ENCODE measurements at places on chromosomes 3 and 15.

DNA sequence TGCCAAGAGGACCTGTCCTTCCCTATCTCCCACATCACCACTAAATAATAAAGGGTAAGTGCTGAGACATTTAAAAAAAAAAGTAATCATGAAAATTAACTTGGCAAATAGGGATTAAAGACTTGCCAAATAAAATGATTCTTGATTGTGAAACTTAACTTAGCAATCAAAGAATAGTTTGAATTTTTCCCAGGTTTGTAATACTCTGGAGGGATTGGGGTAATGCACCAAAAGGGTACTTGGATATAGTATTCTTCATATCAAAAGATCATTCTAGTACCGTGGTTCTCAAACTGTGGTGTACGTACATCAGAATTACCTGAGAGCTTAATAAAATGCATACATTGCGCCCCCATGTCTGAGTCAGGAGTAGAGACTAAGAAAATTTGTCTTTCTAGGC lies 28.5 kb downstream of the CALML4 start:
- DNase-seq: no peak

DNA sequence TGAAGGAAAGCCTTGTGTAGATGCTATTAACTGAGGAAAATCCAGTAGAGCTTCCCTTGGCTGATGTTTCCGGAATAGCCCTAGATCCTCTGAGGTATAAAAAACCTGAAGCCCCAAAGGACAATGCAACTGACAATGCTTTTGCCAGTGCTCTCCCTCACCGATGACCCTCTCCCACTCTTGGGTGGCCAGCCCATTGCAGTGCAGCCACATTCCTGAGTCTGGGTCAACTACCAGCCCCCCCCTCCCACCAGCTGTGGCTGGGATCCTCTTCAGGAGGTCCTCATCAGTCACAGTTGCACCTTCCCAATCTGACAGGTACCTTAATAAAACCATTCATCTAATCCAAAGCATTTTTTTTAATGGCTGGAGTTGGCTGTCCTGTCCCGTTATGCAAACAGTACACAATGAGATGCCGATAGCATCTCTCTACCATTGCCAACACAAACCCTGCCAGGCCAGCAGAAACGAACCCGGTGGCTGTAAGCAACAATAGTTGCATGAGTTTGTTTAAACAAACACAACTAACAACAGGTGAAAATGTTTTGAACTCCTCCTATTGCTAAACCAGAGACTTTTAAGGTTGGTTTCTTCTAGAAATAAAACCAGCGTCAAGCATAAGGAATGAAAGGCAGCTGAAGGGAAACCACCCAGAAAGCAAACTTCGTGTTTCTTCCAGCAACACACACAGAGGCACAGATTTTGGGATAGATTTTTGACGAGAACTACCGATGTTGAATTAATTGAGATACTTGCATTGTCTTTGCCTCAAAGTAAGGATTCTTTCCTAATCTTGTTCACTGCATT lies 128.3 kb upstream of the ARHGEF3 start:
- no peak for DNase-seq

DNA sequence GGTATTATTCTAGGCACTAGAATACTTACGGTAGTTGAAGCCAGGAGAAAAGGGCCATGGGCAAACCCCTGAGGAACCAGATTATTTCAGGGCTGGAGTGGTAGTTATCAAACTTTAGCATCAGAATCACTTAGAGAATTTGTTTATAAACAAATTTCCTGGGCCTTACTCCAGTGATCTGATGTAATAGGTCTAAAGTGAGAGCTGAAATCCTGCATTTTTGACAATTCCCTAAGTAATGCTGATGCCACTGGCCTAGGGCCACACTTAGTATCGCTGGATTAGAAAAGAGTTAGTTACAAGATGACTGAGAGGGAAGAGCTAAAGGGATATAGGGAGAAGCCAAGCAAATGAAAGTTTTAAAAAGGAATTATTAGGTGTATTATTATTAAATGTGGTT lies 412.5 kb upstream of the THRB start:
- DNase-seq: no peak

GRCh38 chr3:8220291-8220690 lies 281.3 kb upstream of the LMCD1 start:
- DNase-seq: no peak

- no peak for DNase-seq
Measured at GRCh38 chr15:57732526-57733331, 26.2 kb downstream of the POLR2M start.

DNA sequence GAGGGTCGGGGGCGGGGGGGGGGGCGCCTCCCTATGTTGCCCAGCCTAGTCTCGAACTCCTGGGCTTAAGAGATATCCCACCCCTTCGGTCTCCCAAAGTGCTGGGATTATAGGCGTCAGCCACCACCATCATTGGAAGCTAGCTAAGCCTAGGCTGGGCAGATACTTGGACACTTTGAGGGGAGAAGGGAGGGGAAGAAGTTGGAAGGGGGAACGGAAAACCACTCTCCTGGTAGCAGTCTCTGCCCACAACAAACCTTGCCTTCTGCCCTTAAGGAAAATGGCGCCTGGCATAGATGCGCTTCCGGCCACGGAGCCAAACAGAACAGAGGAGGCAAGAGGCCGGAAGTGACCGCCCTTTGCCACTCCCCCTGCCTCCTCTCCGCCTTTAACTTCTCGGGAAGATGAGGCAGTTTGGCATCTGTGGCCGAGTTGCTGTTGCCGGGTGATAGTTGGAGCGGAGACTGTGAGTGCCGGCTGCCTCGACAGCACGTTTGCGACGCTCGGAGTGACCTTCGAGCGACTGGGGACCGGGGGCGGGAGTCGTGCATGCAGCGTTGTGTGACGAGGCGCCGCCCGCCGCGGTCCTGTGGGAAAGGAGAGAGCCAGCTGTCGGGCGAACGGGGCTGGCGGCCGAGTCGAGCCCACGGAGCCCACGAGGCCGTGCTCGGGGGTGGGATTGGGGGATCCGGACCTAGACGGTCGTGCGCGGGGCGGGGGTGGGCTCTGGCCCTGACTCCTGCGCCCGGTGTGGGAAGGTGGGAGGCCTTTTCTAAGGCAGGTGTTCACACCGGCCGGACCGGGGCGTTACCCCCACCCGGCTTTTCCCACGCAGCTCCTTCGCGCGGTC lies at the start of gene MFN1:
Gene MFN1 (plus strand): TSS at position 365 of the 850 bp plus-strand sequence. CDS start 1,143 bp downstream, outside the sequence.
- DNase-seq: peak; percentile 68

GRCh38 chr3:143207338-143207961 lies 87.9 kb downstream of the CHST2 start:
- no peak for DNase-seq

- DNase-seq: no peak
Measured at GRCh38 chr3:53255423-53255774, 423 bp downstream of the TKT start.

GRCh38 chr3:90092994-90093393 lies 985.6 kb downstream of the EPHA3 start:
- DNase-seq: no peak

DNA sequence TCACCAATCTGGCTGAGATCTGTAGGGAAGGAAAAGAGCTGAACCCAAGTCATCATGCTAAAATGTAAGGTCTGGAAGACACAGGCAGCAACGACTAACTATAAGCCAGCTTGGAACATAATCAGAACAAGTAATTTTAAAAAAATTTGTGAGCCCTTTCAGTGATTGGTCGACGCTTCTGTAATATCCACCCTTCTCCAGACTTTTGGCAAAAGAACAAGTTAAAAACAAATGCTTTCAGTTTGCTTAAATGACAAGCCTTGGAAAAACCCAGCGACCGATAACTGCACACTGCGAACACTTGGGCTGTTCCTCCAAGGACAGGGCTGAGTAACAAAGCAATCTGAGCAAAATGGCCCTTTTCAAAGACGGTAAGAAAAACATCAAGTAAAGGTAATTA lies 49.6 kb downstream of the PCSK6 start:
- no peak for DNase-seq

- DNase-seq: no peak
Measured at GRCh38 chr15:85556618-85556895, 176.2 kb downstream of the AKAP13 start.

GRCh38 chr3:134802428-134803050 lies 7.5 kb downstream of the EPHB1 start:
- no peak for DNase-seq

- DNase-seq: peak; percentile 16
Measured at GRCh38 chr3:5188419-5189221, 1.1 kb downstream of the EDEM1 start.

DNA sequence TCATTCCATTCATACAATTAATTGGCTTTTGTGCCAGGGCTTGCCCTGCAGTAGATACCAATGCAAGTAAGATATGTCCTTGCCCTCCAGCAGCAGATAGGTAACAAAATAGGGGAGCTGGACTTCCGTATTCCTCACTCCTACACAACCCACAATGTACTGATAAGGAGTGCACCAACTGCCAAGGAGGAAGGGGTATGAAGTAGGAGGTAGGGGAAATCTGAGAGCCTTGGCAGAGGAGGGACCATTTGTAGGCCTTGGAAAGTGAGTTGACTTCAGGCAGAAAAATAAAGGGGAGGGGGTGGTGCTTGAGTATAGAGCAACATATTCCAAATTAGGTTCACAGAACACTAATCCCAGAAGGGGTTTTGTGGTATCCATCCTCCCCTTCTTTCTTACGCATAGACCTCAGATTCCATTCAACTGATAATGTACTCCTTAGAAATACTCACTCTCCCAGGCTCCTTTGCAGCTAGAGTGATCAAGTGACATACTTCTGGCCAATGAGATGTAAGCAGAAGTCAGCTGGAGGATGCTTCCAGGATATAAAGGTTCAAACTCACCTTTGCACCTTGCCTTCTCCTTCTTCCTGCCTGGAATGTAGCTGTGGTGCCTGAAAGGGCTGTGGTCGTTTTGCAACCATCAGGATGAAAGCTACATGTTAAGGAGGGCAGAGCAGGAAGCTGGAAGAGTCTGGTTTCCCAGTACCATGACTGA lies 127.1 kb upstream of the SMAD3 start:
- no peak for DNase-seq

GRCh38 chr3:14122301-14122700 lies 2.4 kb downstream of the CHCHD4 start:
- no peak for DNase-seq

DNA sequence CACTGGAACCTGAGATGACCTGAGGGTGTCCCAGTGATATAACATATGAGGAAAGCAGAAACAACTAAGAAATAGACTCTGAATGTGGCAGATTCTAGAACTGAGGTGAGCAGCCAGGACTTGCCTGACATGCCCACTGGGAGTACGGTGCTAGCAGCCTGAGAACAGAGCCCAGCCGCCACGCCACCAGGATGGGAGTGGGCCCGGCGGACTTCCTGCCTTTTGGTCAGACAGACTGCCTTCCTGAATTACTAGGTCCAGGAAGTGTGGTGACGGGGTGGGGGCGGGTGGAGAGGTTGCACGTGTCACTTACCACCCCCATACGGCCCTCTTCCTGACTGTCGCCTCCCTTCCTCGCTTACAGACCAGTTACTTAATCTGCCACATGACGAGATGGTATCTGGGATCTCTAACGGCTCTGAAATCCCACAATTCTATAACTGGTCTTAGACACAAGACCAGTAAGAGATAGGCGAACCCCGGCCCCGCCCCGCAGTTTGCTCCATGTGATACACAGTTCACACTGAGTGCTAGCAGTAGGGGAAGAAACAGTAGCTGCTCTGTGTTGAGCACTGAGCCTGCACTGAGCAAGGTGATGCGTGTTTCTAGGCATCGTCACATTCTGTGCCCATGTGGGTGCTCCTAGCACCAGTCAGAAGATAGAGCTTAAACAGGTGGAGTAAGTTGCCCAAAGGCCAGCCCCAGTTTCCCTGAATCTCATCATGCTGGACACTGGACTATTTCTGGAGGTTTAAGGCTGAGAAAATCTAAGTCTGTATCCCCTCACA lies 95.7 kb downstream of the CPN2 start:
- no peak for DNase-seq

GRCh38 chr15:64934023-64934422 lies 22.3 kb downstream of the ANKDD1A start:
- DNase-seq: no peak

GRCh38 chr15:60096157-60096556 lies 92.0 kb downstream of the FOXB1 start:
- DNase-seq: no peak

- no peak for DNase-seq
Measured at GRCh38 chr15:70343961-70344621, 246.4 kb upstream of the TLE3 start.

DNA sequence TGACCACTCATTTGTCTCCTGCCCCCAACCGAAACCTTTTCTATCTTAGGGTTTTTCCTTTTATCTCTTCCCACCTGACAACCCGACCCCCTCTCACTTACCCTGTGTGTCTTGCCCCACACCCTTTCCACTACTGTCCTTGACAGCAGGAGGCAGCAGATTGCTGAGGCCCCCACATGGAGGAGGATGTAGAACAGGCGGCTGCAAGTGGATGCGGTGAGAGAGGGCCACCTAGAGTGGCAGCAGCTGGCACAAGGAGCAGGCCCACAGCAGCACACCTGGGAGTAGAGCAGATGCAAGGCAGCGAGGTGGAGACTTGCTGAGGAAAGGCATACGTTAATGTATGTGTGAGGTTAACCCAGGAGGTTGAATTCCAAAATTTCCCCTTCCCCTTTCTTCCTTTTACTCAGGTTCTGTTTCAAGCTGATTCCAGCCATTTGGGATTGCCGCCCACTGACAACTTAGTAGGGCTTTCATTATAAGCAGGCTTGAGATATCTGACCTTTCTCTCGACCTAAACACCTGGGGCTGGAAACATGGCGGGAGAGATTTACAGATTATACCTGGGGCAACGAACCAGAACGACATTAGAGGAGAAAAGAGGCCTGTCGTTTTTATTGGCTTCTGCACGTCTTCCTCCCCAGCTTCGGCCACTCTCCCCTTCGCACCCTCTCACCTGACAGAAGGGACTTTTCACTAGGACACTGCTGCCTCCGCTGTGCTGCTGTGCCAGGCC lies 643 bp downstream of the SERINC4 start:
- no peak for DNase-seq

DNA sequence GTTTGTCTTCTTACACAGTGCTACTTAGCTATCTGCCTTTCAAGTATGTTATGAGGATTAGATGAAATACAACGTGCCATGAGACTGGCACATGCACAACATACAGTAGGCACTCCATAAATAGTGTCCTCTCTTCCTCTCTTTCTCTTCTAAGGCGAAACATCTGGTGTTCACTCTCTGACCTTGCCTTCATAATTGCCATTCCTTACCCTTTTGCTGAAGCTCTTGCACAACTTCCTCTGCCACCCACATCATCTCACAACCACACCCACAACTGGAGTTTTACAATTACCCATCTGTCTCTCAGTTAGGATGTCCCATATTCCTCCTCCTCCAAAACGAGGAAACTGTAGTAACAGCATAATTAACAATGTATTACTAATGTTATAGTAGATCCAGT lies 26.4 kb upstream of the ACP3 start:
- no peak for DNase-seq

GRCh38 chr15:63439536-63440264 lies 58.1 kb upstream of the CA12 start:
- DNase-seq: no peak

GRCh38 chr3:10299175-10299574 lies 6.4 kb upstream of the GHRL start:
- no peak for DNase-seq

Data from stimulated activated CD8-positive, alpha-beta memory T cell treated with anti-CD3 and anti-CD28 coated beads, Interleukin-2, amount 100 ng/mL, for 1 hour (primary cell).